ENCODE measurements at places on chromosomes 7 and 10. TPM values are rescaled to one million over a fixed set of nuclear protein-coding genes. Genes with fewer than 3 reads are reported as not detected.

Gene SDHAF3
- total RNA-seq: 16.4 TPM

Gene DGKI
- 3.5 TPM for total RNA-seq

Gene DPYSL4
- 21.5 TPM for total RNA-seq

Gene METTL27
- total RNA-seq: 1.5 TPM

Gene P4HA1
- total RNA-seq: 37.5 TPM

Gene TRIM50
- total RNA-seq: not detected

- DNase-seq: no peak
These were observed 173.7 kb downstream of the POM121L12 start for GRCh38 chr7:53209129-53209528.

GRCh38 chr7:20188567-20188966 is 28.6 kb downstream of the MACC1 start:
- no peak for DNase-seq

DNA sequence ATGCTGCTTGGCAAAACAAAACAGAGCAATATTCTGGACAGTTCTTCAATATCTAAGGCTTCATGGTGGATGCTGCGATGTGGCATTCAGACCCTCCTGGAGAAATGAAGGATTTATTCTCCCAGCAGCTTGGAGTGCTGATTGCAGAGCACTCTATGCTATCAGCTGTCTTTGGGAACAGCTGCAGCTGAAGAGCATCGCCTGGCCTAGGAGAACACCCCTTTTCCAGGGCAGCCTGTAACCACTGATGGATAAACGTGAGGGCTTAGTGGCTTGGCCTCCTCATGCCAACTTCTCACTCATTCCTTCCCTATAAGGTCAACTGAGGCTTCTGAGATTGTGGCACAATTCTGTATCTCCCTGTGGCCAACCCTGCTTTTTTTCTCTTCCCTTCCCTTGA is 638.1 kb upstream of the CNTNAP2 start:
- no peak for DNase-seq

DNA sequence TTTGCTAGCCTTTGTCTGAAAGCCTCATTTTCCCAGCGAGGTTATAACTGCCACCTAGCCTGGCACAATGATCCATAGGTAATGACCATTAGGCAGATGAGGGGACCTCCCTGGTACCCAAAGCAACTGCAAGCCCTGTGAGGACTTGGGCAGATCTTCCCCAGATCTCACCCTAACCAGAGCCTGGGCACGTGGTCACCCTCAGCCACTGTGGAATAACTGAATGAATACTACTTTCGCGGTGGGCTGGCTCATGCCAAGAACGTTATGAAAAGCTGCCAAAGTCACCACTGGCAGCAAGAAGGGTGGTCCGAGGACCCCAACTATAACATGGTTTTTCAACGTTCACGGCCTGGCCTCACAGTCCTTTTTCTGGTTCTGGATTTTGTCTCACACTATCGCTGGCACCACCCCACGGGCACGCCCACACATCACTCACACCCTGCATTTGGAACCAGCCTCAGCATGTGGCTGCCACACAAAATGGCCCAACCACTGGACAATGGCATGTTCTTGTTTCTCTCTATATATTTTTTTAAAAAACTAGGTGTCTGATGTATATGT is 3.4 kb downstream of the PRKAG2 start:
- no peak for DNase-seq

GRCh38 chr7:144468990-144469732 is 65.7 kb upstream of the NOBOX start:
- DNase-seq: no peak

DNA sequence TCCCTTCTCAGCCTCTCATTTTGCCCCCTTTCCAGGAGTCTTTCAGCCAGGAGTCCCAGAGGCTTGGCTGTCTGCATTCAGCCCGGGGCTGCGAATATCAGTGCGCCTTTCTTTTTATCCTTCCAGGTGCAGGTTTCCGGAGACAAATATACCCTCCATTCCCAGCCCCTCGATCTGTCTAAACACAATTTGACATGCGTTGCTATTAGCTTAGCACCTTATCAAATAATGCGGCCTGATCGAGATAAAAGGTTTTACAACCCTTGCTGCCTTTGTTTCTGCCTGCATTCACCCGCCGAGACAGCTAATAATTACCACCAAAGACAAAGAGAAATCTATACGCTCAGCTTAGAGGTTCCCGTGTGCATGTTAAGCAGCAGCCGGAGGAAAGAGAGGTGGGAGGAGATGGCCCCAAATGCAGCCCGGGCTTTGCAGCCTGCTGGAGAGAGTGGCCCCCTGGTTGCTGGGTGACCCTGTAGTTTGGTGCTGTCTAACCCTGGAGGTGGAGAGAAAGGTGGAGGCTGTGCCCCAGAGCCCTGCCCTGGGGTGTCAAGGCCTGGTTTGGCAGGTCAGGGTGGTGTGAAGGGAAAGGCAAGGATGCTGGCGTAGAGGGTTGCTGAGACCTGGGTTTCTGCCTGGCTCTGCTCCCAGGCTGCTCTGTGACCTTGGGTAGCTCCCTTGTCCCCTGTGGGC is 185.3 kb downstream of the RPS24 start:
- DNase-seq: no peak

DNA sequence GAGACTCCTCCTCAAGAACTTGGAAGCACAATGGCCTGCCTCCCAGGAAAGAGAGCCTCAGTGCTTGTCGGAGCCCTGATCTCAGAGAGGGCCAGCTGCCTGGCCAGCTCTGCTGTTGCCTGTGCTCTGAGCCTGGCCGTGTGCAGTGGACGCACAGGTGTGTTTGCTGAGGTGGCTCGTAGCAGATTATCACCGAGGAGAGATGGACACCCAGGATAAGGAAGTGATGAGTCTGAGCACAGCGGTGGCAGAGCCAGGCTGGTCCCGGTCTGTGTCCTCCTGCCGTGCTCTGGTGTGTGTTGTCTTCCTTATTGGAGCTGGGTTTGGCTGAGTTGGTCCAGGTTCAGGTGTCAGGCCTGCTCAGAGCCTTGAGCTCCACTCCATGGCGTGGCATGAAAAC is 208.5 kb downstream of the EBF3 start:
- no peak for DNase-seq

Data from kidney epithelial cell (primary cell).